ENCODE measurements at places on chromosomes 11 and 22.

DNA sequence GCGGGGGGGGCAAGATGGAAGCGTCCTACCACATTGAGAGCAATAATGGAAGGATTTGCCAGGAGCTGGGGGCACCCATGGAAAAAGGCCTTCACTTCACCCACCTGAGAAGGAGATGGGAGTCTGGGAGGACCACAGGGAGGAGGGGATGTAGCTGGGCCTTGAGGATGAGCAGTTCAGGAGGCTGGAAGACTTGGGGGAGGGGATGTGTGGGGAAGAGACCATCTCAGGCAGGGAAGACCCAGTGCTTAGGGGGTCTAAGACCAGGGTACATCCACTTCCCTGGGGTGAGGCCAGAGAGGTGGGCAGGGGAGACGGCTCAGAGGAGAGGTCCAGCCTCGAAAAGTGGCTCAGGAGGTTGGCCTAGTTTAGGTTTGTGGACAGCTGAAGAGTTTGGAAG, 71.3 kb upstream of the TCF20 start:
- DNase-seq = no peak

GRCh38 chr11:19164230-19164855, 37.4 kb downstream of the CSRP3 start:
- DNase-seq = no peak

DNA sequence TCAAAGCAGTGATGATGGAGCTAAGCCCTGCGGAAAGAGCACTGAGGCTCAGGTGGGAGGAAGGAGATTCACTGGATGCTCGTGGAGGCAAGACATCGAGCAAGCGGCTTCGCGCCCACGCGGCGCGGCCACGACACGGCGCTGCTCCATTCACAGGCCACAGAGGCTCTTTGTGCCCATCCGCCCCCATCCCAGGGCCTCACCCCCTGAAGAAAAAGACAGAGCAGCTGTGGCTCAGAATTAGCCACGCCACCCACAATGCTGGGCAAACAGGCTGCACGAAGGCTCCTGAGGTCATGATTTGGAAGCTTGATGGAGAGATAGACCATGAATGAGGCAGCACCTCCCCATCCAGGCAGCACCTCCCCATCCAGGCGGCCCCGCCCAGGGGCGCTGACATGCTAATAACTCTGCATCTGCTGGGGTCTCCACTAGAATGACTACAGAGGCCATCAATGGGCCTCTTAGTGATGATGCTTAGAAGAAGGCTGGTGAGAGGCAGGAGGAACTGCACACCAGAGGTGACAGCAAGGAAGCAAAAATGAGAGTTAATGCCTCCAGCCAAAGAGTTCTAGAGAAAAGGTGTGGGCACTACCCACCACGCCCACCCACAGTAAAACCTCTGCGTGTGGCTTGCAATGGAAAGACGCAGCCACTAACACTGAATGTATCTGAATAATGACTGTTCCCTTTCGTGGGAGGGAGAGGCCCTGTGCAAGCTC, 43.5 kb downstream of the MYH9 start:
- DNase-seq = no peak

GRCh38 chr11:1192741-1193325, 30.0 kb upstream of the MUC5B start:
- DNase-seq = peak; percentile 16

DNA sequence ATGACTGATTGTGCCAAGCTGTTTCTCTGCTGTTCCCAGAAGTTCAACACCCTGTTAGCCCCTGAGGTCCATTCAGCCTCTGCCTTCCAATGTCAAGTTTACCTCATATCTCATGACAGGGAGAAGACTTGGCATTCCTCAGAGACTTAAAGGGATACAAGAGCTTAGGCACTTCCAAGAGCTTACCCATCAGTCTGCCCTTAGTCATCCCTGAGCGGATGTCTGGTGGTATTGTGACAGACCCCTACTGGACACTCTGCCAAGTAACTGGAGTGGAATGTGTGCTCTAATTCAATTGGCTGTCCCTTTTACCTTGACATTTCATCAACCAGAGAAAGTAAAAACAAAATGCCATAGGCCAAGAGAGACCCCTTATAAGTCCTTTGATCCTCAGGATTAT, 151.5 kb downstream of the AASDHPPT start:
- DNase-seq = no peak

DNA sequence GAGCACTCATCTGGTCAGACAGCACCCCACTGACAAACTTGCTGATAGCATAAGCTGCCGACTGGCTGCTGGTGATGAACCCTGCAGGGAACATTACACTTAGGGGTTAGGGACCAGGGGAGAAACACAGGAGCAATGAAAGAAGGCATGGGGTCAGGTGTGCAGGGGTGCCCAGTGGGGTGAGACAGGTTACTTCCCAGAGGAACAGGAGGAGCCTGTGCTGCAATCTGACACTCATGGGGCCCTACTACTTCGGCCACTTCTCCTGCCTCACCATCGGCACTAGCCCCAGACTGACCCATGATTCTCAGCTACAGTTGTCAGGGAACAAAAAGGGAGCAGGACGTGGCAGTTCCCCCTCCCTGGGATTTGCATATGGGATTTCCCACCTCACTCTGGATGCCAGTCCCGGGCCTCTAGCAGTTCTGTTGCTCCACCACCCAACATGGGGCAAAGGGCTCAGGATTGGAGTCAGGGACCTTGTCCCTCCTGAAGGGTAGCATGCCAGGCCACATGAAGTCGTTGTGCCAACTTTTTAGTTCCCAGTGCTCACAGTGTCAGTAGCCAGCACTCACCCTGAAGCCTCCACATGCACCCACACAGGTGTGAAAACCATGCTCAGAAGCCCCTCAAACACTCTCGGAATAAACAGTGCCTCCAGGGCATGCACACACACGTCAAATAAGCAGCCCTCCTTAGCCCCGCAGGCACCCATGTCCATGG, 2.2 kb downstream of the SLC37A4 start:
- no peak for DNase-seq

GRCh38 chr11:71499125-71499524, 27.9 kb upstream of the KRTAP5-7 start:
- DNase-seq = no peak

DNA sequence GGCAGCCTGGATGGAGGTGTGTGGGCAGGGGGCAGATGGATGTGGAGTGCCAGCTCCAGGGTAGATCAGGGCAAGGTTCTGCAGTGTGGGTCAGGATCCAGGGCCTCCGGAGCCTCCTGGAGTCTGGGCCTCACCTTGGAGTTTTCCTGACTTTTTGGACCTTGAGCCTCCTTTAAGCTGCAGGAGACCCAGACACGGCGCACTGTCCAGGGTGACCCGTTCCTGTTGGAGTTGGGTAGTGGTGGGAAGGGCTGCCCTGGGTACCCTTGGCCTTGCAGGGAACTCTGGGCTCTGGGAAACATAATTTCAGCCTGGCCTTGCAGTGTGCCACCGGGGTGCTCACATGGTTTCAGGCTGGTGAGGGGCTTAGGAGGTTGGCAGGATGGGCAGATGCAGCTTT, 17.0 kb downstream of the MGAT3 start:
- DNase-seq = no peak

DNA sequence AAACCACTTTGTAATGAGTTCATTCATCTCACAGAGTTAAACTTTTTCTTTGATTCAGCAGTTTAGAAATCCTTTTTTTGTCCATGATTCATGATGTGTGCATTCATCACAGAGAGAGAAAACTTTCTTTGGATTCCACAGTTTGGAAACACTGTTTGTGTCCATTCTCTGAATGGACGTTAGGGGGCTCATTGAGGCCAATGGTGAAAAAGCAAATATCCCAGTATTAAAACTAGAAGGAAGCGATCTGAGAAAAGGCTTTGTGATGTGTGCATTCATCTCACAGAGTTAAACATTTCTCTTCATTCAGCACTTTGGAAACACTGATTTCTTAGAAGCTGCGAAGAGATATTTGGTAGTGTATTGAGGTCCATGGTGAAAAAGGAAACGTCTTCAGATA, 155.6 kb upstream of the TRIM48 start:
- DNase-seq = no peak

DNA sequence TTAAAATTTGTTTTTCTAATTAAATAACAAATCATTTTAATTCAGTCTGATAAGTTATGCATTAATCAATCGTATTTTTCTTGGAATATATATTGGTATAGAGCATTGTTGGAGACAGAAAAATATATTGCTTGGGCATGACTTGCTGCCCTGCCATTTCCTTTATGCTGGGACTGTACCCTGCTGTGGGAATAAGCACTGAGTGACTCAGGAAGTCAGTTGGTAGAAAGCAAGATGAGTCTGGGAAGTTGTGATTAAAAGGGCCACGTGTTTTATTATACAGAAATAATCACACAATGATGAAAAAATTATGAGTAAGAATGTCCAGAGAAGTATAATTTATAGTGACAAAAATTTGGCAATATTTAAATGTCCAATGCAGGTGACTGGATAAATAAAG, 139.5 kb downstream of the KIF18A start:
- no peak for DNase-seq

GRCh38 chr11:115700981-115701875, 197.0 kb upstream of the CADM1 start:
- DNase-seq = no peak

Data from ovary (tissue), 10 donors.